ENCODE measurements at places on chromosomes 16 and 17.

DNA sequence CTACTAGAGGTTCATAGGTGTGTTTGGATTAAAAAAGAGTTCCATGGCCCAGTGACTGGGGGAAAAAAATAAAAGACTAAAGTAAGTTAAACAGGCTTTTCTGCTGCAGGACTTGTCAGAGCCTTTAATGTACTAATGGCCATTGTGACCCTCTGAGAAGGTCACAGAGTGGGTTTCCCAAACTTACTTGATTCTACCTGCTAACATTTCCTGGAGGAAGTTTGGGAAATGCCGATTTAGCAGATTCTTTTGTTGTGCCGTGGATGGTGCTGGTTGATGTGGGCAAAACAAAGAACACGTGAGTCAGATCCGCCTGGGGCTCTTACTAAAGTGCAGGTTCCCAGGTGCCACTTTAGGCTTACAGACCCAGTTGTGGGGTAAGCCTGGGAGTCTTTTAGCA is 13.6 kb upstream of the STH start:
- no peak for DNase-seq

DNA sequence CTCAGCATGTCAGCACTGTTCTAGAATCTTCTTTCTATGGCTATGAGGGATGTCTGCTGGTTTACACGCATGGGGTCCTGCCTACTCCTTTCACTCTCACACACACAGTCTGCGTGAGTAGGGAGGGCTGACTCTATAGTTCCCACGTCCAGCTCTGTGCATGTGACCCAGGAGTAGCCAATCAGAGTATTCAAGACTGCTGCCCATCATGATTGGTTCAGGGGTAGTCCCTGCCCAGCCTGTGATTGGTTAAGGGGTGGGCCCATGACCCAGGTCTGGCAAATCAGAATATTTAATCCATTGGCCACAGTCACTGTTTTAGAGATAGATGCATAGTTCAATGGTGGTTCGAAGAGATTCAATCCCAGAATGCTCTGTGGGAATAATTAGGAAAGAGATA is 151.3 kb upstream of the IRX3 start:
- no peak for DNase-seq

DNA sequence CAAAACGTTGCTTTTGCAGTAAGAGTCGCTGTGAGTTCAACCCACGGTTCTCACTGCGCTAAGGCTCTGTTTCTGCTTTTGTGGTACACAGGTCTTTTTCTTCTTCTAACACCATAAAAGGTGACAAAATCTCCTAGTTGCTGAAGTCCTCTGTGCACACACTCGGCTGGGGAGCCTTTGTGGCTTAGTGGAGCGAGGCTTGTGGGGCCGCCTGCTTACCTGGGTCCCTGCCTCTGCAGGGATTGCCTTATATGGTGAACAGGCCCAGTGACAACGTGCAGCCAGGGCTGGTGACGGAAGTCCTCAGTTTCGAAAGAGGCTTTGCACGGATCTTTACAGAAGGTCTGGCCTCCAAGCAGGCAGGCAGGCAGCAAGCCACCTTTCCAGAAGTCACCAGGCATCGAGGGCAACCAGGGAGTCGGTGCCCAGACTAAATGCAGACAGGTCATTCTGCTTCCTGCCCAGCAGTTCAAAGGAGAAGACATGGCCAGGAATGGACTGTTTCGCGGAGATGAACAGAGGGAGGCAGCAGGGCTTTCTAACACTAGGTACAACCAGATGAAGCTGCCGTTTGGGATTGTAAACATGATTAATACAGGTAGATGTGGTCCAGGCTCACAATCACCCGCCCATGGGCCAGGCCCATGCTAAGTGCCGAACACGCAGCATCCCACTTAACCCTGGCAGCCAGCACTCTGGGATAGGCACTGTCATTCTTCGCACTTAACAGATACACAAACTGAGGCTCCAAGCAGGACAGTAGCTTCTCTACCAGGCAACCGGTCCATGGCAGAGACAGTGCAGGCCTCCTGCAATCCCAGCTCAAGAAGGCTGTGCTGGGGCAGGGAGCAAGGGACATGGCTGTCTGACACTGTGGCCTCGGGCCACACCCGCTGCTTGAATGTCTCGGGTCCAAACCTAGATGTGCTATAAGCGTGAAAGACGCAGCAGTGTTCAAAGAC is 10.7 kb upstream of the MEAK7 start:
- no peak for DNase-seq

GRCh38 chr17:29838961-29839360 is 91.1 kb downstream of the SSH2 start:
- no peak for DNase-seq

GRCh38 chr16:11188801-11189740 is 66.9 kb downstream of the SOCS1 start:
- DNase-seq, result no peak

DNA sequence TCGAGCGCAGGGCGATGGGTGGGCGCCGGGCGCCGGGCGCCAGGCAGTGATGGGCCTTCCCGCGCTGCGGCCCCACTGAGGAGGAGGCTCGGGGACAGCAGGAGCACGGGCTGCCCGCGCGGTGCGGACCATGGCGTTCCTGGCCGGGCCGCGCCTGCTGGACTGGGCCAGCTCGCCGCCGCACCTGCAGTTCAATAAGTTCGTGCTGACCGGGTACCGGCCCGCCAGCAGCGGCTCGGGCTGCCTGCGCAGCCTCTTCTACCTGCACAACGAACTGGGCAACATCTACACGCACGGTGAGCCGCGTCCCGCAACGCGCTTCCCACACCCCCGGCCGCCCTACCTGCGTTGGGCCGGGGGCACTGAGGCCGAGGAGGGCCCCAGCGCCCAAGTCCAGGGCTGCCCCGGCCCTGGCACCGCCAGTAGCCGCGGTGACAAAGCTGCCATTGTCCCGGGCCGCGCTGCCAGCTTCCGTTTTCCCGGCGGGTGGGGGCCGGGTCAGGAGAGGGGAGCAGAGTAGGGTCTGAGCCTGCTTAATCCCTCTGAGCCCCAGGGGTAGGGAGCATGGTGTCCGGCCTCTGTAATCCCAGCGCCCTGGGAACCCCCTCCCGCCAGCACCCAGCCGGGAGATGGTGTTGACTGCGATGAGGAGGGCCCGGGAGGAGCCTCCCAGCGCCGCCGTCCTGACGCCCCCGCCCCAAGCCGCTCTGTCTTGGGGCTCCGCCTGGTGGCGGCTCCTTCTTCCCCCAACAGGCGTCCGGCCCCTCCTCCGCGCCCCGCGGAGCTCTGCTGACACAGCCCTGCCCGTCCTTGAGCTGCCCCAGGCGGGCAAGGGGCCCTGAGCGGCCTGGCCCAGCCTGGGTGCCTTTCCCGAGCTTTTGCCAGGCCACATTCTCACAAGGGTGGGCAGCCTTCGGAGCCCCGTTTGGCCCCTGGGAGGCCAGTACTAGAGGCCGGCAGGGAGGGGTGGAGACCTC is 685 bp downstream of the PAQR4 start:
- DNase-seq, result no peak

GRCh38 chr17:77322514-77323412 is 182.0 kb downstream of the SEC14L1 start:
- DNase-seq, result no peak

DNA sequence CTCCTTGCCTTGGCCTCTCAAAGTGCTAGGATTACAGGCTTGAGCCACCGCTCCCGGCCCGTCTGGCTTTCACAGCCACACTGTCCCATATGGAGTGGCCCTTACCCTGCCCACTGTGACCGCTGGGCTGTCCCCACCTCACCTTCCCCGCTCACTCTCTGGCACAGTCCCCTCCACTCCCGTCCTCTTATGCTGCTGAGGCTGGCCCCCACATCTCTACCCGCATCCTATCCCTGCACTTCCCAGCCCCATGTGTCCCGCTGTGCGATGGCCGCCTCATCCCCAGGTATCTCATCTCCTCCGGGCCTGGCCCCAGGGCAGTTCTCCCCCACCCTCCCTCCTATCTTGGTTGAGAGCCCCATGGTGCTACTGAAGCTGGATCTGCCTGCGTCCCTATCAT is 93.2 kb downstream of the PGS1 start:
- no peak for DNase-seq

Data from NCI-H1436 treated with DMSO at 0.1 percent for 48 hours (cell line).